ENCODE measurements at places on chromosomes 3 and 15.
A peak's percentile ranks its signal among the peaks of the same experiment; 100 is the strongest.

- no peak for DNase-seq
Observed at GRCh38 chr3:42749753-42750231, 23.3 kb downstream of the CCDC13 start.

- no peak for DNase-seq
Observed at GRCh38 chr3:31925271-31925630, 55.8 kb downstream of the OSBPL10 start.

DNA sequence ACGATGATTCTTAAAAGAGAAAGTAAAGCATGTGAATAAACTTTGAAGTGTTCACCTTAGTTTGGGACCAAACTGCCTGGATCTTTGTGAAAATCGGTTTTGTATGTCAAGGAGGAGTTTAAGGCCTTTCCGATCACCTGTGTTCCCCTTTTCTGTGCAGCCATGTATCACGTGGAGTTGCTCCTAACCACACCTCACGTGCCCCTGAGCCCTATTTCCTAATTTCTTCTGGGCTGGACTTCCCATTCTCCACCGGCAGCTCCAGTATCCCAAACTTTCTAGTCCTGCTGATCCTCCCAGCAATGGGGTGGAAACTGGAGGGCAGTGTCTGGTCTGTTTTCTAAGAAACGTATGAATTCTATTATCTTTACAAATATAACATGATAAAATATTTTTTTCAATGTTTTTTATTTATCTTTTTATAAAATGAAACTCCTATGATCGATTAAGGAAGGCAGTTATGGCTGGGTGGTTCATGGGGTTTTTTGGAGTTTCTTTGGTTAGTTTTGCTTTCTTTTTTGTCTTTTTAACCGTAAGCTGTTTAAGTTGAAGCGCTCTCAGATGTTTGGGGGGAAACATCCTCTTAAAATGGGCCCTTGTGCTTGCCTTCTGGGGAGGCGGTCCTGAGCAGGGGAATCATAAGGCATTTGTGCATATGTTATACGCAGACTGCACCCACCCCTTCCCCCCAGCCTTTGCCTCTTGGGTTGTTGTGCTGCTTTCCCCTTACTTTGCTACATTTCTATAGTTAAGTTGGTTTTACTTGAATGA lies 43.6 kb upstream of the WWTR1 start:
- no peak for DNase-seq

GRCh38 chr15:85749261-85750151 lies 45.2 kb downstream of the KLHL25 start:
- peak; percentile 42 for DNase-seq

- DNase-seq = peak; percentile 73
Observed at GRCh38 chr3:69998759-69999139, 784 bp upstream of the SAMMSON start.

DNA sequence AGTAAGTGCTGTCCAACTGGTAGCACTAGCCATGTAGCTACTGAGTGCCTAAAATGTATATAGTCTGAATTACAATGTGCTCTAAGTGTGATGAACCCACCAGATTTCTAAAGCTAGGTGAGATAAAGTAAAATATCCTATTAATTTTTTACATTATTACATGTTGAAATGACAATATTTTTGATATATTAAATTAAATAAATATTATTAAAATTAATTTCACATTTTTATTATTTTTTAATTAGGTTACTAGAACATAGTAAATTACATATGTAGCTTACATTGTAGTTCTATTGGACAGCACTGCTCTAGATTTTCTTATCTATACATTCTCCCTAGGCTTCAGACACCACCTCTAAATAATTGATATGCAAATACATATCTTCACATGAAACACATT lies 9.2 kb upstream of the OR5K1 start:
- no peak for DNase-seq

DNA sequence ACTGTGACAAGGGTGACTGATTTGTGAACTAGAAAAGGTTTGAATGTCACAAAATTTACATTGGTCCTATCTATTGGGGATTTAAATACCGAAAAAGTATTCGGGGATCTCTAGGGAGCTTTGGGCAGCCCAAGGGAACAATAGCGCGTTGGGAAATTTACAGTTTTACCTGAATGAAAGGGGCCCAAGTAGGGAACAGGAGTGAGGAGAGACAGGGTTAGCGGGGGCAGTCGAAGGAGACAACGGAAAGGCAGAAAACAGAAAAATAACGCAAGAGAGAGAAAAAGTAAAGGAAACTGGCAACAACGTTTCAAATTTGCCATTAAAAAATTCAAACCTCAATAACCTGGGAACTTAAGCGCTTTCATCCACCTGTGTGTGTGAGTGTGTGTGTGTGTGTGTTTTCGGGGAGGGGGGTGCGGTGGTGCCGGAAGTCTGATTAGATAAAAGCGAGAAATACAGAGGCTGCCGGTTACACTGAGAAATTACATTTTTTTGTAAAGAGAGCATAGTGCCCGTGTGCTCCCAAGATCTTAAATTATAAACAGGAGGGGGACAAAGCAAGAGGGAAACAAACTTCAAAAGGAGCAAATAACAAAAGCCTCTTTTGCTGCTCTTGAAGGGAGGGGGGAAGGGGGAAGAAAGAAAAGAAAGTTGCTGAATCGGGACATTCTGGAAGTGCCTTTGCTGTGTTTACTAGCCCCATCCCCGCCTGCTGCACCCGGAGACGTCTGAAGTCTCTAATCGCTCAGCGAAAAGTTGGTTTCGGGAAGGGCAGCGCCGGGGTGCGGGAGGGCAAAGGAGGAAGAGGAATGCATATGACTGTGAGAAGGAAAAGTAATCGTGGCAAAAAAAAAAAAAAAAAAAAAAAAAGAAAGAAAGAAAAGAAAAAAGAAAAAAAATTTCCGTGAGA lies 721 bp upstream of the ZIC1 start:
- DNase-seq = no peak

DNA sequence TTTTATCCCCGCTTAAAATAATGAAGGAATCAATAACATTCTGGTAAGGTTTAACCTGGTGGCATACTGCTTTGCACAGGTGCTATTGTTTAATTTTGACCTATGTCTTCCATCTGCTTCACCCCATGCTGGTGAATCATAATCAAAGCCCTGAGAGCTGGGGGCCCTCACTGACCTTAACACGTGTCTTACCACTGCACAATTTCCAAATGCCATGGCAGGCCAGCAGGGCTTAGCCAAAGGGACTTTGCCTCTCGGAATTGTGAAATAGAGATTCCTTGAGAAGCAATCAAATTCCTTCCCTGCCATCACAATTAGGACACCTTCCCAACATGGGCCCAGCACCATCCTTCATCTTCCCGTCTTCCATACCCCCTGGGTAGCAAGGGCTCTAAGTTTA lies 242.6 kb upstream of the THBS1 start:
- DNase-seq = no peak

DNA sequence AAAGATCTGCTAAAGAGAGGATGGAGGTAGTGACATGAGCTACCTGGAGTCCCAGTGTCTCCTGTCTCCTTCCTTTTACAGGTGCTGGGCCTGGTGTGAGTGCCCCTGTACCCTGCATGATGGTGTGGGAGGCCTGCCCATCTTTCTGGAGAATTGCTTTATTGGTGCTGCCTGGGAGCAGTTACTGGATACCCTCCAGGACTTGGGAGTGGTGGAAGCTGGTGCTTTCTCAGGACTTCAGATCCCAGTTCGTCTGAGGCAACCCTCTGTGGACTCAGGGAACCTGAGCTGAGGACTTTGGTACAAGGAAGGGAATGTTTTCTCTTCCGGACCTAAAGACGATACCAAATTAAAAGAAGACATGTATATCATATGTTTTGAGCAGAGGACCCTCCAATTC lies 18.3 kb upstream of the NUDT16 start:
- DNase-seq = no peak

GRCh38 chr15:99097441-99098410 lies 7.2 kb upstream of the SYNM start:
- no peak for DNase-seq

DNA sequence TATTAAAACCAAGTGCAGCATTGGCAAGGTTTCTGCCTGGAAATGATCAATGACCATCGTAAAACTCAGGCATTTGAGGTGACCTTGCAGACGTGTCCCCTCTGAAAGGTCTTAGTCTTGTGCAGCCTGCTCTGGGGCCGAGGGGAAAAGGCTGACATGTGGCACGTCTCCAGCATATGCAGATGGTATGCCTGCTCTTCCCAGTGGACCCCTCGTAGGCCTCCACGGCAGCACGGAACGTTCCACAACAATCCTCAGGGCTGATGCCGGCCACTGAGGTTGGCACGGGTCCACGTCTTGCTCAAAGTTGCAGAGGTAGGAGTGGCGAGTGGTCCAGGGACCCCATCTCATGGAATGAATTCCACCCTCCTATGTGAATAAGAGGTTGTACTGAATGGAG lies 247.5 kb upstream of the LYSMD4 start:
- DNase-seq = no peak

DNA sequence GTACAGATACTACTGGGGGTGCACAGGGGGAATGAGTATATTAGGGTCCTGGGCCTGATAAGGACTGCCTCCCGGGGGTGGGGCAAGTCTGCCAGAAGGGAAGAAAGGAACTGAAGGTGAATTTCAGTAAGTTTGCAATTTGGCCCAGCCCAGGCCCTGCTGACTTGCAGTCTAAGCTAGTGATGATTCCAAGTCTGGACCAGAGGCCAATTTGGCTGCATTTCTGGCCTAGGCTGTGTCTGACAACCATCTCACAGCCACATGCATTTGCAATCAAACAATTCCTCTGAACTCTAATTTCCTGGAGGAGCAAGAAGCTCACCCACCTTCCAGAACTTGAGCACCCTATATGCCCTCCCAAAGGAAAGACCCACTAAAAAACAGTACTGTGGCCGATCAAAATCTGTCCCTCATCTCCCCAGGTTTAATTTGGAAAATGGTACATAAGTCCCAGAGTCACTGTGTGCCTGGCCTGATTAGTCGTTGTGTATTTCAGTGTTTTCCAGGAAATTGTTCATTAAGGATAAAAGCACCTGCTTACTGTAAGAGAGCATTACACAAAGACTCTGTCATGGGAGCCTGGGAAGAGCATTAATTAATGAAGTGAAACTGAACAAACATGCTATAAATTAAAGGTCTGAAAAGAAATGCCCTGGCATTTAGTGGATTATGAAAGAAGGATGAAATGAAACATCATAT lies 114.5 kb downstream of the MEGF11 start:
- no peak for DNase-seq

DNA sequence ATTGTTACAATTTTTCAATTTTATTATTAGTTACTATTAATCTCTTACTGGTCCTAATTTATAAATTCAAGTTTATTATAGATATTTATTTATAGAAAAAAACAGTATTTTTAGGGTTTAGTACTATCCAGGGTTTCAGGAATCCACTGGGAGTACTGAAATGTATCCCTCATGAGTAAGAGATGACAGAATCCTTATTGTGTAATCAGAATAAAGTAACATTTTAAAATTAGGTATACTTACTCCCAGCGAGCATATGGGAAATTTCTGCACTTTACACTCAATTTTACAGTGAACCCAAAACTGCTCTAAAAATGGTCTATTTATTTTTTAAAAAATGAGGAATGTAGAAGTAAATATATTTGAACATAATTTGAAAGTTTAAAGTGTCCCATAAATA lies 202.7 kb downstream of the CGGBP1 start:
- DNase-seq = no peak

DNA sequence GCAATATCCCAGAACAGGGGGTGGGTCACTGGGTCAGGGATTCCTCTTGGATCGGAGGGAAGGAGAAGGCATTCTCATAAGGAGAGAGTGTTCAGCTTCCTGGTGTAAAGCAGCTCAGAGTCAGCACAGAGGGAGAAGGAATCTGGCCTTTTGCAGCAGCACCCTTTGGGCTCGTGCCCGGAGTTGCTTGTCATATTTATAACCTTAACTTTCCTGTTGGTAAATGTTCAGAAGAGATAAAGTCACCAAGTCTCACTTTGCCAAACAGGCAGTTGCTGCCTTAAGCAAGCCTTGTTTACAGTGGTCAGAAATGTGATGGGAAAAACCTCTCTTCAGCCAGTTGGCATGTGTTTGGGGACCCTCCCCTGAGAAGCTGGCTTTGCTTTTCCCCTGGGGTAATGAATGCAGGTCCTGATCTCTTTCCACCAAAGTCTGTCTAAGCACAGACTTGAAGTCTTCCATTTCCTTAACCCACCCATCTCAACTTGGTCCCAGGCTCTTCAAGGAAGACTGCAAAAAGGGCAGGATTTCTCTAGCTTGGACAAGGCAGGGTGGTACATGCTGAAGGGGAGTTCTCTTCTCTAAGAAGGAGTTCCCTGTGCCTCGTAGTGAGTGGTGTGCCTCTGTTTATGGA lies 206.9 kb upstream of the BHLHE40 start:
- DNase-seq = no peak

DNA sequence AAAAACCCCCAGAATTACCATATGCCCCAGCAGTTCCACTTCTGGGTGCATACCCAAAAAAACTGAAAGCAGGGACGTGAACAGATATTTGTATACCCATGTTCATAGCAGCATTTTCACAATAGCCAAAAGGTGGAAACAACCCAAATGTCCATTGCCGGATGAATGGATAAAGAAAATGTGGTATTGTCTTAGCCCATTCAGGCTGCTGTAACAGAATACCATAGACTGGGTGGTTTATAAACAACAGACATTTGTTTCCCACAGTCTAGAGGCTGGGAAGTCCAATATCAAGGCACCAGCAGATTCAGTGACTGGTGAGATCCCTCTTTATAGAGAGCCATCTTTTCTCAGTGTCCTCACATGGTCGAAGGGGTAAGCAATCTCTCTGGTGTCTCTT lies 182.1 kb upstream of the ANKRD28 start:
- DNase-seq = no peak

GRCh38 chr3:59684766-59685165 lies 634.9 kb upstream of the CFAP20DC start:
- DNase-seq = no peak

- no peak for DNase-seq
Observed at GRCh38 chr15:74200871-74201419, 1.6 kb downstream of the STRA6 start.

DNA sequence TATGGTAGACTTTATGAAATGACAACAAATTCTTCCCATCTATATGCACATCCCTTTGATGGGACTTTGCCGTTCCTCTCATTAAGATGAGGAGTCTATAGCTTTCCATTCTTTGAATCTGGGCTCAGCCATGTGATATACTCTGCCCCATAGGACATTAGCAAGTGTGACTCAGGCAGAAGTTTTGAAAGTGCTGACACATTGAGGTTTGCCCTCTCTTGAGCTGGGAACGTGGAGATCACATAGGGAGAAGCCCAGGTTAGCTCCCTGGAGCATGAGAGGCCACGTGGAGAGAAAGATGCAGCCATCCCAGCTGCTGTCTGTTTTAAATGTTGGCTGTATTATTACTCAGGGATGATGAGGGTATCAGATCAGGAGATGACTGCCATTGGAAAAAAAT lies 67.7 kb upstream of the OXTR start:
- DNase-seq = no peak
